ENCODE measurements at places on chromosomes 1 and 21. TPM values are rescaled to one million over a fixed set of nuclear protein-coding genes. Genes with fewer than 3 reads are reported as not detected.

DNA sequence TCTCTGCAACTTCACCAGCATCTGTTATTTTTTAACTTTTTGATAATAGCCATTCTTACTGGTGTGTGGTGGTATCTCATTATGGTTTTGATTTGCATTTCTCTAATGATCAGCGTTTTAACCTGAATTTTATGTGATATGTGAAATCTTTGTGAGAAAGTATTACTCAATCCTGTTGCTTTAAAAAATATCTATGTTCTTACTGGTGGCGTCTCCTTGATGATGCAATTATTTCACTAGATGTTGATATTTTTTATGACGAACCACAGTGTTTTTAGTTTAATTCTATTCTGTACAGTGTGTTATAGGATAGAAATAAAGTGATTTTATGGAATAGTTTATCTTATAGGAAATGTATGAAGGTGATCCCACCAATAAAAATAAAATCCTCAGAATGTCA, 54.7 kb upstream of the GPR88 start:
- no peak for DNase-seq

SELENBP1 gene
- total RNA-seq = 63.6 TPM

GRCh38 chr1:202272103-202272845, 69.5 kb downstream of the UBE2T start:
- DNase-seq = no peak

SERPINC1 gene
- total RNA-seq = not detected

IFNLR1 gene
- total RNA-seq = 3.9 TPM

Measured in breast epithelium (tissue), 4 donors.